ENCODE measurements at places on chromosomes 1 and 21.

DNA sequence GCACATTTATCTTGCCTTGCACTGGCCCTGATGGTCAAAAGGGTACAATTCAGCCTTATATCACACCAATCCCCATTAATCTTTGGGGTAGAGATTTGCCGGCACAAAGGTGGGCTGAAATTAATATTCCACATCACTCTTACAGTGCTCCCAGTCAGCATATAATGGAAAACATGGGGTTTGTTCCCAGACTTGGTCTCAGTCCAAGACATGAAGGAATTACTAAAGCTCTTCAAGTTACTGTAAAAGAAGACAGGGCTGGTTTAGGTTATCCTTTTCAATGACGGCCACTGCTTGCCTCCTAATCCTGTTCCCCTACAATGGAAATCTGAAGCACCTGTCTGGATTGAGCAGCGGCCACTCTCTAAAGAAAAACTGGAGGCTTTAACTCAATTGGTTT, 160.7 kb downstream of the IER5 start:
- no peak for DNase-seq

GRCh38 chr1:230754796-230755195, 7.6 kb downstream of the CAPN9 start:
- DNase-seq = no peak

DNA sequence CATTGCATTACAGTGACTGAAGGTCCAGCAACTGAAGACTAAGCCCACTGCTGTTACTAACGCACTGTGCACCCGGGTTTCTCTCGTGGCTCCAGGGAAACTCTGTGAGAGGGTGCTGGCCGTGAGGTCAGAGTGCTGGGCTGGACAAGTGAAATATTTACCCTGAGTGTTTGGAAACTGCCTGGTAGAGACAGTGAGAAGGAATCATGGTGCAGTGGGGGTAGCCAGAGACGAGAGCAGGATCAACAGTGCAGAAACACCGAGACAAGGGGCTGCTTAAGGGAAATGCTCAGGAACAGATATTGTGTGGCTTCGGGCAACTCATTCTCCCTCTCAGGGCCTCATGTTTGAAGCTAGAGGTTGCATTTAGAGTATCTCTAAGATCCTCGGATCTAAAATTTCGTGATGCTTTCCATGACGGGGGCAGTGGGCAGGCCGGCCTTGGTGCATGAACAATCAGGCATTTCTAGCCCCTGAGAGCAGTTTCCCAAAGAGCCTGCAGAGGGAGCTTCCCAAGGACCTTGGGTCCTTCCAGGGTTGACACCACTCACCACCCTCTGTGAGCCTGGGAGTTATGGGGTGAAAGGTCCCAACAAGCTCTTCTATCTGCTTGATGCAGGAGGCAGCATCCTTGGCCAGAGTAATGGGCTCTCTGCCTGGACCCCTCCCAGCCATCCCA, 9.7 kb downstream of the CD2 start:
- no peak for DNase-seq

DNA sequence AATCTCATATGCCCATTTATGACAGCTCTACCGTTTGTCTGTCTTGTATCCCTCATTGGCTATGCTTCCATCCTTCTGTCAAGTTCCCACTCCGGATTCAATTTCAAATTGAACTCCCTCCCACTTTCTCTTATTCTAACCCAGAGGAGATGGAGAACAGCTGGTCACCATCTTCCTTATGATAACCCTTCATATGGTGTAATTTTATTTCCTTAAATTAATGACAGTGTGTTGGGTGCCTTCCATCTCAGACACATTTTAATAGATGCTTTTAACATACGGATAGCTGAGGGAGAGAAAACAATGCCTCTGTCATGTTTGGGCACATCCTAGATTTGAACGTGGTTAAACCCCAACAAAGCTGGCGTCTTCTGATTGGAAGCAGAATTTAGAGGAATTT, 103.0 kb upstream of the PLXNA2 start:
- no peak for DNase-seq

DNA sequence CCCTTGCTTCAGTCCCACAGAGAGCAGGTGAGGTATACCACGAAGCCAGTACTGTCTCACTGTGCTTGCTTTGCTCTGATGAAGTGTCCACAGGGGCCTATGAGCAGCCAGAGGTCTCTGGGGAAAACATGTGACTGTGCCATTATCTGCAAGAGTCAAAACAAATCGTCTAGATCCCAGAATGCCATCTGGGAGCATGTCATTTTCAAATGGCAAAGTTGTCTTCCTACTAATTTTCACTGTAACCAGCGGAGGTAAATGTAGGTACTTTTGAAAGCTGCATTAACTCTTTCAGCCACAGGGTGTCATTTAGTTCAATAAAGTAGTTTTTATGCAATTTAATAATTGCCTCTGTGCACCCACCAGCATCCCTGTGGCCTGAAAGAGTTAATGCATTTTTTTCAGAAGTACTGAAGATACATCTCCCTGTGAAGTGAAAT, 173.6 kb upstream of the SGIP1 start:
- no peak for DNase-seq

DNA sequence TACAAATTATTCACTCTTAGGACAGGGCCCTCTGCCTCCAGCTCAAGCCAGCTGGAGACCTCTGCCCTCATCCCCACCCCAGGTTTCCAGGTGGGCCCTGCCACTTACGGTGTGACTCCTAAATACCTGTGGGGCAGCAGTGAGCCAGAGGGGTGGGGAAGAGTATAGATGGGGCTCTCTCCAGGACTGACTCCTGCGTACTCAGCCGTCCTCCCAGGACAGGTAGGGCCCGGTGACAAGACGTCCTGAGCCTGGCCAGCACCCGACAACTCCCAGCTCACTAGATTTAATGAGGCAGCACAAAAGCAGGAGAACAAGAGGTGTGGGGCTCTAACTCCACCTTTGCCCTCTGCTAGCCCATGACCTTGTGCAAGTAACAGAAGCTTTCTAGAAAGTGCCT, 16.8 kb downstream of the GNG12 start:
- no peak for DNase-seq

DNA sequence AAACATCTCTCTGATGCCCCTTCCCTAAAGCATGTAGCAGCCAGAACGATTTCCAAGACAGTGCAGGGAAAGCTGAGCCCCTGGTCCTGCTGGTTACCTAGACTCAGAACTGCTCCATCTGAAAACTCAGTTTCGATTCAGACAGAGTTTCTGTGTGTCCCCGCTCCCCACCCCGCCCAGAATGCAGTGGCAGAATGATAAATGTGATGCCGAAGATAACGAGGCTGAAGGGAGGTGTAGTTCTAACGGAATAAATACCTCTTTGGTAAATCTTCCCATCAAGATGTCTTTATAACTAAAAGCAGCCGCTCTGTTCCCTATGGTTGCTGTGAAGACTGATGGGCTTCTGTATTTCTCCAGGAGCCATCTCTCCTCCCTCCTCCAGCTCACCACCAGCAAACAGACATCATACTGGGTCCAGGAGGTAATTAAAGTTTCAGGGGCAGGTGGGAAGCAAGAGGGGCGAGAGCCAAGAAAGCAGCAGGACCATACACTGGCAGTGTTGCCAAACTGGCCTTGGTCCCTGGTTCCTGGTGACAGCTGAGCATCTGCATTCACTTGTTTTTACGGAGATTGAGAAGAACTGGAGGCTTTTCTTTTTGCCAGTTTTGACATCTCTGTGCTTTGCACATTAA, 76.9 kb downstream of the DDX20 start:
- no peak for DNase-seq

- no peak for DNase-seq
These were observed 160.8 kb upstream of the SGIP1 start for GRCh38 chr1:66373157-66373591.

DNA sequence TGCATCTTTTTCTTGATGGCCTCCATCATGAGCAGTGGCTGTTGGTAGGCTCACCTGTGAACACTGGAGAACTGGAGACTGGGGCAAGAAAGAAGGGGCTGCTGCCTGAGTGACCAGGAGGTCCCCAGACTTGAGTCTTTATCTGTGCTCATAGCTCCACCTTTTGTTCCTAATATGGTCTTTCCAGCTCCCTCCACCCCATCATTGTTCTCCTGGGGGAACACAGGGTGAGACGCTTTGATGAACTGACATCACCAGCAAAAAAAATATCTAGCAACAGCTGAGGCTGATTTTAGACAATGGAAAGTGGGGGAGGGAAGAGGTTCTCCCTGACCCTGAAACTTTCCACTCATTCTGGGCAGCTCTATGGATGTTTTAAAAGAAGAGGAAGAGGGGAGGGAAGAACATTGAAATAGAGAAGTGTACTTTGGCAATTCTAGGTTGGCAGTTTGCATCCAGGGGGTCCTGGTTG, at the start of gene TPM3:
Gene TPM3 (minus strand): TSS at position 111 of the 472 bp plus-strand sequence. CDS start 82 bp downstream, at position 29.
- DNase-seq = no peak

DNA sequence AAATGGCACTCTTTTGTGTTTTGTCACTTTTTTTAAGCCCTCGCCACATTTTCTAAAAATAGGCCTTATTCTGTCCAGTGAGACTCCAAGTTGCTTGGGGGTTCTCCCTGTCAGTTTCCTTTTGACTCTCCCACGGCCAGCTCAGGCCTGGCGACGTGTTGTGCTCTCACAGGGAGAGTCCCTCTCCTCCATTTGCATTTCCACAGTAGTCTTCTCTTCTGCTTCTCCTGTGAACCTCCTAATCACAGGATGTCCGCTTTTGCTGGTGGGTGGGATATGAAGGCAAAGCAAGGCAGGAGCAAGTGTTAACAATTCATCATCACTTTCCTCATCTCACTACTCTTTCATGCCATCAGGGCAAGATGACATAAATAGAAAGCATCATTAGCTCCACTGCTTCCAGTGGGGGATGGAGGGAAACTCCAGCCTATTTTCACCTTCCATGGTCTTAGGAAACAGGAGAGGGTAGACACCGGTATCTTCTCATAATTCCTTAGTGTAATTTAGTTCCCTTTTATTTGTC, 99.8 kb downstream of the INTS7 start:
- no peak for DNase-seq

DNA sequence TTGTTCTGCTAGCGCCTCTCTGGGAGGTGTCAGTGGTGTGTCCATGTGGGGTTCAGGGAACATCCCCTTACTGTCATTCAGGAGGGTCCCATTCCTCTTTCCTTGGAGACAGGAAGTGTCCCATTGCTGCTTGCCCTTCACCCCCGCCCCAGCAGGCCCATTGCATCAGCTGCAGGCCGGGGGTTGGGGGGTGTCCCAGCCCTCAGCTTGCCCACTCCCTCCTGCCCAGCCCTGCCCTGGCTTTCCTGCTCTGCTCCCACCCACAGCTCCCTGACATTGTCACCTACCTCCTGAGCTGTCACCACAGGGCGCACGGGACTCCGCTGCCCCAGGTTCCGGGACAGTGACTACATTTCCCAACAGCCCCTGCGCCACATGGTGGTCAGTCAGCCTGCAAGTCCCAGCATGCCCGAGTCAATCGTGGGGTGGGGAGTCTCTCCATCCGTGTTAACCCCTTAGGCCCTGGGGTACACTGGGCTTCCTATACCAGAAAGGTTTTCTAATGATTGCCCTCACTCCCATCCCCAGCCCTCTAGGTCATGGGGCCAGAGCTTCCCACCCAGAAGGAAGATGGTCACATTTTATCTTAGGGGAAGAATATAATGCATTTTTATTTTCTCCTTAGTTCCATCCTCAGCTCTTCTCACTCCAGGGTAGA, at the start of gene INPP5B:
Gene INPP5B (minus strand): TSS at position 351 of the 658 bp plus-strand sequence. CDS start 745 bp downstream, outside the sequence.
- peak; percentile 31 for DNase-seq

- DNase-seq = no peak
These were observed 18.5 kb downstream of the OPTC start for GRCh38 chr1:203512517-203512847.

DNA sequence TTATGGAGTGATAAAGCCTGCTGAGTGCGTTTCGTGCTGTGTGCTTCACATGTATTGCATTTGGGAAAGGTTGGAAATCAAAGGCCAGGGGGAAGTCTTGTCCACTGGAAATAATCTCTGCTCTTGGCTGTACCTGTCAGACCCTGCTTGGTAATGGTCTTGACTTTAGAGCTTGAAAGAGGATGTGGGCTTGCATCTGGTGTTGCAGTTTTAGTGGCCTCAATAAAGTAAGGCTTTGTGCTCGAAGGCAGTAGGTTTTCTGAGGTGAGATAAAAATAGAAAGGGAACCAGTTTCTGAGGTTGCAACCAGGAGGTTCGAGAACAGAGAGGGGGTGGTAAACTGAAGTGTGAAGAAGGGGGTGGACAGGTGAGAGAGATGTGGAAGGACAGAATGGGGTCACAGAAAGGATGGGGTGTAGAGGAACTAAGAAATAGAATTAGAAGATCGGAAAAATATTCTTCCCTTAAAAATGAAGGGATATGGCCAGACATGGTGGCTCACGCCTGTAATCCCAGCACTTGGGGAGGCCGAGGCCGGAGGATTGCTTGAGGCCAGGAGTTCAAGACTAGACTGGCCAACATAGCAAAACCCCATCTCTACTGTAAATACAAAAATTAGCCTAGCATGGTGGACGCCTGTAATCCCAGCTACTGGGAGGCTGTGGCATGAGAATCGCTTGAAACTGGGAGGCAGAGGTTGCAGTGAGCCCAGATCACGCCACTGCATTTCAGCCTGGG, 1.5 kb downstream of the S100PBP start:
- DNase-seq = no peak

DNA sequence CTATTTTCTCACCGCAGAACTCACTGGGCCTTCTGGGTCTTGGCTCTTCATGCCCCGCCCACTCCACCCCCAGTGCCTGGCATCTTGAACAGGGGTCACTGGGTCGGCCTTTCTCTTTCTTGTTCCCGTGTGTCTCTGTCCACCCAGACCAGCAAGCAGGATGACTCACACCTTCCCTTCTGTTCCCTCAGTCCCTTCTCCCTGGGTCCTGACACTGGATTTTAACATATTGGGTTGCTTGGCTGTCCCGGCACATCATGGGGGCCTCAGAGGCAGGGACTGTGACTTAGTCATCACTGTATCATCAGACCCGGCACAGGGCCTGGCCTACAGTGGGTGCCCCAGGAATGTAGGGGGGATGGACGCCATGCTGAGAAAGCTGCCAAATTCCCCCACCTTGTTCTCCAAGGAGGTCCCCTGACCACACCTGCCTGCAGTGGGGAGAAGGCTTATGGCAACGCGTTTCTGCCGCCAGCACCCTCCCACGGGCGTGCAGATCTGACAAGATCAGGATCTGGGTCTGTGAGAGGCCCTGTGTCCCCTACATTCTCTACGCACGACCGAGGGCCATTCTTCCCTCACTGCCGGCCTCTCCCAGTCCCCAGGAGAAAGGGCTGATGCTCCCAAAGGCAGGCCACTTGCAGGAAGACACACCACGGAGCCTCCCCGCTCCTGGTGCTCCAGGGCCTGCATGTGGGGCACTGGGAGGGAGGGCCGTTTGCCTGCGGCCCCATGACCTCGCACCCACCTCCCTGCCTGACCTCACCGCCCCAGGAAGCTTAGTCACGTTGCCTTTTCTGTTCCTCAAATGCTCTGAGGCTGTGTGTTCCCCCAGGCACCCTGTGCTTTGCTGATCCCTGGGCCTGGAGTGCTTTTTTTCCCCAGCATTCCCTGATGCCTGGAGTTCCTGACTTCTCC, 157.2 kb upstream of the TMEM51 start:
- no peak for DNase-seq

GRCh38 chr1:84769636-84770035, 79.4 kb upstream of the SSX2IP start:
- no peak for DNase-seq

DNA sequence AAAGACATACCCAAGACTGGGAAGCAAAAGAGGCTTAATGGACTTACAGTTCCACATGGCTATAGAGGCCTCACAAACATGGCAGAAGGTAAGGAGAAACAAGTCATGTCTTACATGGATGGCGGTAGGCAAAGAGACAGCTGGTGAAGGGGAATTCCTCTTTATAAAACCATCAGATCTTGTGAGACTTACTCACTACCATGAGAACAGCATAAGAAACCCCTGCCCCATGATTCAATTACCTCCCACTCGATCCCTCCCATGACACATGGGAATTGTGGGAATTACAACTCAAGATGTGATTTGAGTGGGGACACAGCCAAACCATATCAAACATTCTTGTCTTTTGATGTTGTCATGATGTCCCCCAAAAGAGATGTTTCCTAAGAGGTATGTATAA, 103.3 kb downstream of the DUSP10 start:
- DNase-seq = no peak

Data from stimulated activated CD8-positive, alpha-beta memory T cell treated with anti-CD3 and anti-CD28 coated beads, Interleukin-2, amount 100 ng/mL, for 1 hour (primary cell).